Tongue (tissue), 3 donors: ENCODE measurements at places on chromosomes 7 and 10. TPM values are rescaled to one million over a fixed set of nuclear protein-coding genes. Genes with fewer than 3 reads are reported as not detected.

The CLDN4 gene
- 24.3 TPM for total RNA-seq

The EFCAB10 gene
- not detected for total RNA-seq

The ELMO1 gene
- 59.9 TPM for total RNA-seq

The FGFR2 gene
- 50.6 TPM for total RNA-seq

The SLC18A2 gene
- total RNA-seq = 3.1 TPM

DNA sequence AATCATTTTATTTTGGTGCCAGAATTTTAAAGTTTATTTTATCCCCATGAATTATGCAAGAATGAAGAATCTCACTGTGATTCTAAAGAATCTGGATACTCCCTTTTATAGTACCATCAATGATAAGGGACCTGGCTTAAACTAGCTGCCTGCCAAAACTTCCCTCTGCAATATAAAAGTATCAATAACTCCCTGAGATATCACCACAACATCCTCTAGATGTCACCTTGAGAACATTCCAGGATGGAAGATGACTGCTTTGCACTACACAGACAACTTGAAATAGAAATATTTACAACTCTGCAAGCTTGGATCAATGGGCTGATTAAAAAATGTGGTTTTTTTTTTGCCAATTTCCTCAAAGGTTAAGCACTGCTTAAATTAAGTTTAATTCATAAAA, 142.1 kb downstream of the SLC25A13 start:
- DNase-seq = no peak

- DNase-seq = no peak
Observed at GRCh38 chr7:127998671-127999070, 32.6 kb downstream of the LRRC4 start.

- no peak for DNase-seq
Observed at GRCh38 chr7:2540641-2541051, 14.7 kb downstream of the BRAT1 start.

- DNase-seq = no peak
Observed at GRCh38 chr10:132834891-132835847, 49.2 kb upstream of the NKX6-2 start.

- DNase-seq = no peak
Observed at GRCh38 chr7:157676001-157676400, 339.2 kb downstream of the DNAJB6 start.

- no peak for DNase-seq
Observed at GRCh38 chr10:5652746-5653145, 13.6 kb downstream of the ASB13 start.

- peak; percentile 33 for DNase-seq
Observed at GRCh38 chr10:35300063-35300699, 36.1 kb upstream of the CCNY start.

DNA sequence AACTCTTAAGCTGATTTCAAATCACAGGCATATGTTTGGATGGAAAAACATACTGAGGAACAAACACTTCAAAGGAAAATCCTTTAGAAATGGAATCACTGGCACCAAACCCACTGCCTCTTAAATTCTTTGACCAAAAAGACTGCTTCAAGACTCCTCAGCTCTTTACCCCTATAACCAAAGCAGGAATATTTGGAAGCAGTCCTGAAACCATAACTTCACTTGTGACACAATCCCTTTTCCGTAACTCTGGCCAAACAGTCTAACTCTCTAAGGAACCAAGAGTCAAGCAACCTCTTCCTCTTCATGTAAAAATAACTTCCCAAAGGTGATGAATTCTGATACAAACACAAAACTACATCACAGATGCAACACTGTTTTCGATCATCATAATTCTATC, 104.3 kb downstream of the MTERF1 start:
- DNase-seq = no peak

GRCh38 chr10:88347022-88347421, 236.1 kb downstream of the RNLS start:
- peak; percentile 33 for DNase-seq

DNA sequence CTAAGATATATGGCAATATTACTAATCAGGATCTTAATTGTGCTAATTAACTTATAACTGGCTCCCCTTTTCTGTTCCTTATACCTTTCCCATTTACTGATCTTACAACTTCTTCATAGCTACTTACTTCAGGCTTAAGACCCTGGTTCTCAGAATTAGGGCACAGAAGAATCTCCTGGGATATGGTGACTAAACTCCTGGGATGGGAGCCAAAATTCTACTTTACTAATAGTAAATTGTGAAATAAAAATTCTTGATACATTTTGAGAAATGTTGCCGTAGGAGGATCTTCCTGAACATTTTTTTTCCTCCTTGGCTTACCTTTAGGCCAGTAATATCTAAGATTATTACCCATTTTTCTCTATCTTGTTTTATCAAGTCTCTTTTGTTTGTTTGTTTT, 309.5 kb downstream of the ATRNL1 start:
- no peak for DNase-seq

- DNase-seq = no peak
Observed at GRCh38 chr7:37719077-37719476, 35.5 kb downstream of the GPR141 start.

DNA sequence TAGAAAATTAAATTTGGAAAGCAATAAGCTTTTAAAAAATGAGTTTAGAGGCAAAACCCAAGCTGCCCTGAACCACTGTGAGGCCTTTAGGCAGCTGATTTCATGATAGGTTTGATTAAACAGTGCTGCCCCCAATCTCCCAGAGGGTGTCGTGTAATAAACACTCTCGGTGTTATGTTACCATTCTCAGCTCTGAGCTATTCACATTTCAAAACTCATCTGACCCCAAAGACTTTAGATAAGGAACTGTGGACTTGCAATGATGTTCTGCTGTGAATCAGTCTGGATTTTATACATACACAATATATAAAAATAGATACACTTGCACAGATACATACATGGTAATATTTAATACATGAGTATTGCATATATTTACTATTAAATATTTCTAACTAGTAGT, 120.4 kb downstream of the MALRD1 start:
- no peak for DNase-seq

- DNase-seq = no peak
Observed at GRCh38 chr10:110326351-110327032, 21.8 kb upstream of the SMNDC1 start.

GRCh38 chr10:132570771-132571649, 33.4 kb downstream of the INPP5A start:
- no peak for DNase-seq

DNA sequence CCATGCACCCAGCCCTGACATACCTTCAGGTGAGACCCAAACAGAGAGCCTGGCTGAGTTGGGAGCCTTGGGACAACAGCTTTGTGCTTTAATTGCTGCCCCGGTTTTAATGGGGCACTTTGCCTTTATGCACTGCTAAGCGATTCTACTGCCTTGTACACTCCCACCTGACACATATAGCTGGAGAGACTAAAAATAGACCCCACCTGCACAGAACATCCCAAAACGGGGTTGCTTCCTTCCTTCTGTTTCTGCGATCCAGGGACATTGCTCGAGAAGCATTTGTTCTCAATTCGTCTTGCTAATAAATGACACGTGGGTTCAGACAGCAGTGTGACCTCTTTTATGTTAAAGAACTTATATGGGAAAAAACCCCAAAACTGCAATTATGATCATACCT, 258.8 kb upstream of the MYO3A start:
- DNase-seq = no peak

GRCh38 chr7:112357136-112357535, 93.1 kb upstream of the IFRD1 start:
- DNase-seq = no peak

DNA sequence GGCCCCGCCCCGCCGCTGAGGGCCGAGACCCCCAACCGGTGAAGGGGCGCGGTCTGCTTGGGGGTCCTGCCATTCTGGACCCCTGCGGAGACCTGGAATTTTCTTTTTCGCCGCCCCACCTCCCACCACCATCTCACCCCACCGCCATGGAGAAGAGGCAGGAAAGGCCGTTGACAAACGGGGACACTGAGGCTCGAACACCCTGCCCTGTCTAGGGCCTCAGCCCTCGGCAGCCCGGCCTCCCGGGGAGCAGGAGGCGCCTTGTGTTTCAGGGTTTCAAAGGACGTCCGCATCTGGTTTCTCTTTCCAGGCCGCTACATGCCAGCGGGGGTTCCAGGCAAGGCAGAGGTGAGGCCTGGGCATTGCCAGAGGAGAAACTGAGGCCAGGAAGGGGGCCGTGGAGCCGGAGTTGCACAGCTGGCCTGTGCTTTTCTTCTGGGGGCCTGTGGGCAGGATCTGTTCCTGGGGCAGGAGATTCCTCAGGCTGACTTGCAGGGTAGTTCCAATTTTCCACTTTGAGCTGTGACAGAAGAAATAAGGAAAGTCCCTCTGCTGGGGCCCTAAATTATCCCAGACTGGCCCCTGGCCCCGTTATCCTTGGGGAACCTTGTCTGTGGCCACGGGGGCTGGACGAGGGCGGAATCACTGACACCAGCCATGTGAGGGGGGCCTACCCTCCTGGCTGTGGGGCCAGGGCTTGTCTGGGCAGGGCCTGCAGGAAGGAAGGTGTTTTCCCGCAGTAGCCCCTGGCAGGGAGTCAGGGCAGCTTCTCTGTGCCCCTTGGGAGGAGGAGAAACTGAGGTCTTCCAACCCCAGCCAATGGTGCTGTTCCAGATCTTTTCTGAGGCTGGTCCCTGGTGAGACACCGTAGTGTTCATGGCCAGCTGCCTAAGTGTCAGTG, 900 bp upstream of the MICALL2 start:
- DNase-seq = peak; percentile 42

GRCh38 chr10:24718031-24718855, 5.4 kb downstream of the ARHGAP21 start:
- DNase-seq = no peak

DNA sequence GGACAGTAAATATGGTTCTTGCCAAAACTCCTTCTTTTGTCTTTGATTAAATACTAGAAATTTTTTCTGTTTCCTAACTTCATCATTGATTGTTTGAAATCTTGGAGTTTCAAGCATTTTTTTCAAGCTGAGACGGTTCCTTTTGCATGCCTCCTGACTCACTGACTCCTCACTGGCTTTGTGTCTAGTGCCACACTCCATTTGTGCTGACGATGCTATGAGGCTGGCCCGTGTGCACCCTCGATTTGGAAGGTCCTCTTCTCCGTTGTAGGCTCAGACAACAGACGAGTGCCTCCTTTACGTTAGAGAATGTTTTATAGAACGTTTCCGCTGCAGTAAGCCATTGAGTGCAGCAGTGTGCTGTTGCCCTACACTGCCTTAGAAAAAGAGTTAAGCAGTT, 10.8 kb upstream of the CSGALNACT2 start:
- DNase-seq = no peak

- DNase-seq = no peak
Observed at GRCh38 chr10:128095027-128095752, 31.0 kb downstream of the MKI67 start.

DNA sequence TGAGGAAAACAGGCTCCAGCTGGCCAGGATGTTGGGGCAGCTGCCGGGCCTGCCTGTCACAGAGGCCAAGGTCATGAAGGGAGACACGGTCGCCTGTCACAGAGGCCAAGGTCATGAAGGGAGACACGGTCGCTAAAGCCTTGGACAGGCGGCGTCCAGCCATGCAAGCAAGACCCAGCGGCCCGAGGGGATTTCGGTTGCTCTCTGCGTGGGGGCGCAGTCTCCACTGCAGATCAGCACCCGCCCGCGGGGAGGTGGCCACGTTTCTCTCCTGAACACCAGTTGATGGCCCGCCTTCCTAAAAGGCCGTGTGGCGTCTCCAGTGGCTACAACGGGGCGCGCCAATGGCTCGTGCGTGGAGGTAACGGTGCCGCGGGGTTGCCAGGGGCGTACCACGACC, 67.0 kb upstream of the PCGF5 start:
- no peak for DNase-seq

DNA sequence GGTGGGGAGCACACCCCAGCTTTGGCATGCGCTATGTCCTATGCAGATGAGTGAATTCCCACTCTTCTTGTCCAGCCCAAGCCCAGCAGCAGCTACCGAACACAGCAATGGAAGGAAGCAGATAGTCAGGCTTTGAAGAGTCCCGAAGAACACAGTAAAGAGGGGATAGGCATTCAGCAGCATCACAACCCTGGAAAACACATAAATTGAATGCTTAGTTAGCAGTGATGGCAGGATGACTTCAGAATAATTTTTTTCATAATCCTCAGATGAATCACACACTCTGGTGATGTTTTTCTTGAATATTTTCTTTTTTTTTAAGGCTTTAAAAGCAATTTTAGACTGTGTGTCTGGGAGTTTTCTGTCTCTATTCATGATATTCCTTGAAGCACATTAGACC, 95.8 kb downstream of the CFAP58 start:
- no peak for DNase-seq

DNA sequence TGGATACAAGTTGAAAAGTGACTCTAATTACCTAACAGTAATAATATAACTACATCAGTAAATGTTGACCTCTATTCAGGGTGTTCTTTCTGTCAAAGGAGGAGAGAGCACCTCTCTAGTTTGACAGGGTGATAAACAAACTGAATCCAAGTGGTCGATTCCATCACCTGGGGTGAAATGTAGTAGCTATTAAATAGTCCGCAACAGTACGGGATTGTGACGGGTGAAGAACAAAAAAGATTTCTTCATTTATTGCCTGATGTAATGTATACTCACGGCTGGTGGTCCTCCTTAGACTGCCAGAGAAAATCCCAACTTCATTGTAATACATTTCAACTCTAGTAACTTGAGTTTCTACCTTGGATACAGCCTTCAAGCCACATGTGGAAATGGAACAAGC, 292.5 kb upstream of the CELF2 start:
- DNase-seq = peak; percentile 15

GRCh38 chr7:37062560-37062859, 338.2 kb upstream of the AOAH start:
- DNase-seq = no peak

DNA sequence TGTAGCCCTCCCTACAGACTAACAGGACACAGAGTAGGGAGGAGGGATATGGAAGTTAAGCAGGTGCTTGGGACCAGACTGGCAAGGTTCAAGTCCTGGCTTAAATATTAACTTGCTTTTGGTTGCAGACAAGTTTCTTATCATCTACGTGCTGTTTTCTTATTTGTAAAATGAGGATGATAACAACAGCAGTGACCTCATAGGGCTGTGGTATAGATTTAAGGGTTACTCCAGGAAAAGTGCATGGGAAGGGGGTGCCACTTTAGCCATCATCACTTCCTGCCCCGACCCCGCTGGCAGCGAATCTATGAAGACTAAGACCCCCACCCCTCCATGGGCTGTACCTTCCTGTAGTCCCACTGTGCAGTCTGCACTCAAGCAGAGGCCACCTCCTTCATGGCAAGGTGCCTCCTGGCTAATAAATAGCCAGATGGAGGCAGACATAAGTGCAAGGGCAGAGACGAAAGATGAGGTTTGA, 250.2 kb downstream of the COBL start:
- no peak for DNase-seq
